Uterus (tissue), 4 donors: ENCODE measurements at places on chromosomes 6 and 20. TPM values are rescaled to one million over a fixed set of nuclear protein-coding genes. Genes with fewer than 3 reads are reported as not detected.

Gene MAPK13
- total RNA-seq, result 3.4 TPM

Gene KDM1B
- 10.6 TPM for total RNA-seq

Gene PTGIS
- 460 TPM for total RNA-seq

Gene CAPN11
- total RNA-seq, result not detected

Gene EFCAB8
- 1.5 TPM for total RNA-seq

Gene FRK
- total RNA-seq, result 1.8 TPM

Gene TAGAP
- 8.5 TPM for total RNA-seq

Gene TPX2
- total RNA-seq, result 0.59 TPM

Gene MATN4
- not detected for total RNA-seq

Gene SLC2A10
- 32.3 TPM for total RNA-seq

Gene C20orf204
- 0.26 TPM for total RNA-seq

Gene DEFB119
- total RNA-seq, result not detected

Gene ADGRB3
- total RNA-seq, result 6.4 TPM

Gene PRRT1
- 8.0 TPM for total RNA-seq

Gene ZNF831
- total RNA-seq, result 0.59 TPM

Gene GRM1
- not detected for total RNA-seq

Gene ELOVL2
- not detected for total RNA-seq
